HL-60 (cell line): ENCODE measurements at places on chromosomes 5 and 9.

- no peak for DNase-seq
These were observed 35.7 kb downstream of the AK8 start for GRCh38 chr9:132842124-132843044.

GRCh38 chr9:4309806-4310205 is 9.9 kb upstream of the GLIS3 start:
- no peak for DNase-seq

DNA sequence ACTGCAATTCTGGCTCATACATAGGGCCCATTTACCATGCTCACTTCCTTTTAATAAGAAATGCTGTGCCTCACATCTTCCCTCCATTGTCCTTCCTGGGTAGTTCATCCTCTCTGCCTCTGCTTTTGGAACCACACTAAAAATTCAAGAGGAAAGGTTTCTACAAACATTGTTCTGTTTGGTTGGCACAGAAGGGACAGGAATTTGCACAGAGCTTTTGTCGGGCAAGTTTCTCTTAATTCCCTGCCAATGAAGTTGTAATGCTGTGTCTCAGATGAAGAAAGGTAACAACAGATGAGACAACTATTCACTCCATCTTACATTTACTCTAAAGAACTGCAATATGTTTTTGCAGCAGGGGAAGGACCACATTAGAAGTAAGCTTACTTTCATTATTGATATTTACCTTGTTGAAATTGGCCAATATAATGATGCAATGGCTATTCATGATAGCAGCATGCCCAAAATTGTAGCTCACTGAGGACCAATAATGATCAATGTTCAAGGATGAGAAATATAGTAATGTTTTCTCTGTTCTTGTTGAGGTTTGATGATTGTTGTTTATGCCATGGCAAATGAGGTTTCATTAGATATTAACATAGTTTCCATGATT is 82.5 kb upstream of the HMHB1 start:
- no peak for DNase-seq

DNA sequence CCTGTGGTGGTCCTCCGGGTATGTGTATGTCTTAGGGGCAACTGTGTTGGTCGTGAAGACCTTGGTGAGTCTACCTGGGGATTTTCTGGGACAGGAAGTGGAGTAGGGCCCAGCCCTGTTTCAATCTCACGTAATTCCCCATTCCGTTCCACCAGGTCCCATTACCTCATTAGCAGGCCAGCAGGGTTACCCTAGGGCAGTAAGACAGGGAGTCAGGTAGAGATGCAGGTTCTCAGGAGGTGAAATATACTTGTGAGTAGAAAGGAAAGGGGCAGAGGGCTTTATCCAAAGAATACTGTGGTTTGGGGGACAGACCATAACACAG is 56.5 kb downstream of the MACROH2A1 start:
- no peak for DNase-seq

GRCh38 chr9:83406921-83407320 is 131.3 kb downstream of the FRMD3 start:
- DNase-seq, result peak; percentile 52
